ENCODE measurements at places on chromosomes 2 and 18. TPM values are rescaled to one million over a fixed set of nuclear protein-coding genes. Genes with fewer than 3 reads are reported as not detected.

Gene EML6
- 1.1 TPM for total RNA-seq

Gene BARD1
- 18.5 TPM for total RNA-seq

Gene GPR55
- total RNA-seq, result not detected

Gene PNKD
- 23.2 TPM for total RNA-seq

Gene SERPINB13
- not detected for total RNA-seq

Gene BMP10
- total RNA-seq, result not detected

Gene FBXO36
- total RNA-seq, result 7.7 TPM

Gene FAM110C
- total RNA-seq, result not detected

Gene DARS1
- total RNA-seq, result 119 TPM

Gene ABCG8
- total RNA-seq, result not detected

Gene TGFA
- total RNA-seq, result not detected

Gene C2orf66
- 0.36 TPM for total RNA-seq

Gene FZD7
- total RNA-seq, result 64.8 TPM

Gene VIL1
- total RNA-seq, result under 0.01 TPM

Gene IL18RAP
- total RNA-seq, result not detected
